ENCODE measurements at places on chromosomes 11 and 22.

GRCh38 chr11:117205211-117205818, 6.1 kb downstream of the TAGLN start:
- DNase-seq: no peak

- no peak for DNase-seq
These were observed 46.4 kb downstream of the RCN1 start for GRCh38 chr11:32137263-32137662.

GRCh38 chr11:71451596-71452198, 1.3 kb upstream of the NADSYN1 start:
- peak; percentile 17 for DNase-seq

DNA sequence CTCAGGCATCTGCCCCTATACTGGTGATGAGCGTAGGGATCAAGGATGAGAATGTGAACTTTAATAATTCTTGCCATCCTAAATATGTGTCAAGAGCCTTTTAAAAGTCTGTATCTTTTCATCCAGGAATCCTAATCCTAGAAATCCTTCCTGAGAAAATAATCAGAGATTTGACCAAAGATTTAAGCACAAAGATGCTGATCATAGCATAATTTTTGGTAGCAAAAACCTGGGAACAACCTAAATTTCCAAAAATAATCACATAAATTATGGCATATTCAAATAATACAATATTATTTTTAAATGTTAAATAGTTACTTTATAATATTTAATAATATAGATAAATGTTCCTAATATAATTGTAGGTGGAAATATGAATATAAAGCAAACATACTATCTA, 76.1 kb downstream of the SERGEF start:
- DNase-seq: no peak

- DNase-seq: peak; percentile 99
These were observed at the start of gene RAB39A for GRCh38 chr11:107928046-107928766. Gene RAB39A (plus strand): TSS chr11:107928448. CDS start chr11:107928569, 121 bp downstream.
